Body of pancreas (tissue), 4 donors: ENCODE measurements at places on chromosomes 6 and 20. TPM values are rescaled to one million over a fixed set of nuclear protein-coding genes. Genes with fewer than 3 reads are reported as not detected.

GRCh38 chr6:137254966-137255365 lies 35.8 kb upstream of the IFNGR1 start:
- H3K27ac ChIP-seq: no peak overlapping the region
- H3K27me3 ChIP-seq: no peaks in the 10 kb centered on the region
- no peaks in the 10 kb centered on the region for H3K36me3 ChIP-seq

DNA sequence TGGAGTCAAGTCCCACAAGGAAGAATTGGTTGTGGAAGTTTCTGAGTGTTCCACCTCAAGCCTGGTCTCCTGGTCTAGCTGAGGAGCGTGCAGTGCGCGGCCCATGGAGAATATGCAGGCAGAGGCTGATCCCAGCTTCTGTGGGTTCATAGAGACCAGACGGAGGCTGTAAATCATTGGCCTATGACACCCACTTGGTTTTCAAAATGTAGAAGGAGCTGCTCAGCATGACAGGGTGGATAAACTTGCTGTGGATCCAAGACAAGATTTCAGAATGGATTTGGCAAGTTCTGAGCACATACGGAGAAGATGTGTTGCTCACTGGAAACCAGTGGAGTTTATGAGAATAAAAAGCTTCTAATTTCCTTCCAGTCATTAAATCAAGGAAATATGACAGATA lies 744 bp downstream of the KIF25 start:
- no peaks in the 10 kb centered on the region for H3K4me1 ChIP-seq
- no peaks in the 10 kb centered on the region for H3K36me3 ChIP-seq
- H3K27ac ChIP-seq: no peak overlapping the region
- DNase-seq: no peak
- no peaks in the 10 kb centered on the region for H3K27me3 ChIP-seq

The GINS1 gene
- 0.78 TPM for total RNA-seq

The SPDEF gene
- not detected for total RNA-seq

DNA sequence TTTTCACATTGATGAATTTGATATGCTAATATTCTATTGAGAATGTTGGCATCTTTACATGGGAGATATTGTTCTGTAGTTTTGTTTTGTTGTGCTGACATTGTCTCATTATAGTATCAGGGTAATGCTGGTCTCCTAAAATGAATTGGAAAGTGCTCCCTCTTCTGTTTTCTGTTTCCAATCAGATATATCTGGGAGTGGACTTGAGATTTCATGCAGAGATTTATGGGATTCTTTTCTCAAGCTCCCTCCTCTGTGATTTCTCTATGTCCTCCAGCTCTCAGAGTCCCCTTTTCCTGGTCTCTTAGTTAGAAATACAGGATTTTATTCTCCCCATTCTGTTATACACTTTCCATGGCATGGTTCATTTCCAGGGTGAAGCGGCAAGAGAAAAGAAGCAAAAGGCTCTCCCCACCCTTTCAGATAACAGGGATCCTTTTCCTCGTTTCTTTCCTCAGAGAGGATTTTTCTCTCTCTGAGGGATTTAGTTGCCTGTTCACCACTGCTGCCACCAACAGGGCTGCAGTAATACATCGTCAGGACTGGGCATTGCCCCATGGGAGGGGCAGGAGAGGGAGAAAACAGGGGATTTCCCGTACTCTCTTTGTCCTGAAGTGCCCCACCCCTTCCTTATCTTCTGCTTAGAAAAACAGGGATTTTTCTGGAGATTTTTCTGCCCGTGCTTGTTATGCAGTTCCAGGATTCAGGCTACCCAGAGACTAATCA lies 59.3 kb upstream of the STMND1 start:
- no peaks in the 10 kb centered on the region for H3K27me3 ChIP-seq
- no peak overlapping the region for H3K27ac ChIP-seq
- H3K36me3 ChIP-seq: no peaks in the 10 kb centered on the region
- peak; percentile 70 for DNase-seq
- H3K4me3 ChIP-seq: no peak overlapping the region

The TCEA2 gene
- total RNA-seq: 16.6 TPM

The HDDC2 gene
- 42.5 TPM for total RNA-seq

GRCh38 chr6:44012078-44012493 lies 115.2 kb downstream of the MRPL14 start:
- peaks cover 8% of the 10 kb centered on the region for H3K4me1 ChIP-seq
- H3K27ac ChIP-seq: no peak overlapping the region
- DNase-seq: no peak
- no peak overlapping the region for H3K4me3 ChIP-seq

The E2F1 gene
- total RNA-seq: 0.66 TPM

The OR2B6 gene
- not detected for total RNA-seq

- H3K4me1 ChIP-seq: no peaks in the 10 kb centered on the region
- H3K27me3 ChIP-seq: no peaks in the 10 kb centered on the region
- H3K27ac ChIP-seq: no peak overlapping the region
- H3K4me3 ChIP-seq: no peak overlapping the region
Measured at GRCh38 chr6:170108890-170109587, 181.8 kb downstream of the DLL1 start.

GRCh38 chr6:22631091-22631490 lies 61.7 kb downstream of the HDGFL1 start:
- H3K4me3 ChIP-seq: no peak overlapping the region
- H3K27ac ChIP-seq: no peak overlapping the region
- no peak for DNase-seq
- no peaks in the 10 kb centered on the region for H3K4me1 ChIP-seq
- H3K36me3 ChIP-seq: no peaks in the 10 kb centered on the region

DNA sequence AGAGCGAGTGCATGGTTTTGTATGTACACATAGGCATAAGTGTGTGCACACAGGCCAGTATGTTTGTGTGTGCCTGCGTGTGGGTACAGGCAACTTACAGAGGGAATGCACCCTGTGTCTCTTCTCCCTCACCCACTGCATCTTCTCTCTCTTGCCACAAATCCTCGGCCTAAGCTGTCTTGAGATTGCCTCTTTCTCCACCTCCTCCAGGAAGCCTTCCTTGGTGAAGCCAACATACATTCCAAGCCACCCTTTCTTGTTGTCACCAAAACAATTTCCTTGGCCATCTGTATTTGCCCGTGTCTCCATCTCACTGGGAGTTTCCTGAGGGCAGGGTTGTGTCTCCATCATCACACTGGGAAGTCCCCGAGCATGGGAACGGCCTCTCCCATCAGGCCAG lies 29.8 kb upstream of the MLN start:
- no peaks in the 10 kb centered on the region for H3K36me3 ChIP-seq
- no peaks in the 10 kb centered on the region for H3K4me1 ChIP-seq
- no peaks in the 10 kb centered on the region for H3K27me3 ChIP-seq
- H3K27ac ChIP-seq: no peak overlapping the region
- DNase-seq: no peak

The ZNF165 gene
- 2.9 TPM for total RNA-seq

DNA sequence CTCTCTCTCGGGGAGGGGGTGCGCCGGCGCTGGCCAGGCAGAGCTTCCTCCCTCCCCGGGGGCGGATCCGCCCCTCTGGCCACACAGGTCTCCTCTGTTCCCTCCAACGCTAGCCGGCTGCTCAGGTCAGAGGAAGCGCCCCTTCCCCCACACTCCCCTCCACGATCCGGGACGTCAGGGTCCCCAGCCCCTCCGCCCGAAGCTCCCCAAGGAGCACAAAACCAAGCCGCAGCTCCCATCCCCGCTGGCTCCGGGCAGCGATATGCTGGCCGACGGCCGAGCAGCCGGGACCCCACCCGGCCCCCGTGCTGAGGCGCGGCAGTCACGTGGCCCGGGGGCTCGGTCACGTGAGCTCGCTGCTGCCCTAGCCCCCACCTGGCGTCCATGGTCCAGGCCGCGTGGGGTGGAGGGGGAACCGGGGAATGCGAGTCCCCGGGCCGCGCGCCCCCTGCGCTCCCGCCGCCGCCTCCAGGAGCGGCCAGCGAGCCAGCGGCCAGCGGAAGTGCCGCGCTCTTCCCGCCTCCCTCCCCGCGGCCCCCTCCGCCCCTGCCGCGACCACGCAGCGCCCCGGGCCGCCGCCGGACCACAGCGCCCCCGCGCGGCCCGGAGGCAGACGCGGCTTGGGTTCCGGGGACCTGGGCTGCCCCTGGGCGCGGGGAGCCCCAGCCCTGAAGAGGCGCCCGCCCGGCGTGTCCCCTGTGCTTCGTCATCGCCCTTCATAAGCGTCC lies at the start of gene SLC35B2:
SLC35B2 (minus strand) TSS at position 504 of the 728 bp plus-strand sequence; CDS start at position 386, 118 bp downstream.
- no peaks in the 10 kb centered on the region for H3K27me3 ChIP-seq
- H3K4me3 ChIP-seq: peak within 1 kb of the TSS; percentile 94
- peak; percentile 69 for DNase-seq
- H3K36me3 ChIP-seq: peaks cover 19% of the 10 kb centered on the region
- H3K4me1 ChIP-seq: peaks cover 57% of the 10 kb centered on the region

DNA sequence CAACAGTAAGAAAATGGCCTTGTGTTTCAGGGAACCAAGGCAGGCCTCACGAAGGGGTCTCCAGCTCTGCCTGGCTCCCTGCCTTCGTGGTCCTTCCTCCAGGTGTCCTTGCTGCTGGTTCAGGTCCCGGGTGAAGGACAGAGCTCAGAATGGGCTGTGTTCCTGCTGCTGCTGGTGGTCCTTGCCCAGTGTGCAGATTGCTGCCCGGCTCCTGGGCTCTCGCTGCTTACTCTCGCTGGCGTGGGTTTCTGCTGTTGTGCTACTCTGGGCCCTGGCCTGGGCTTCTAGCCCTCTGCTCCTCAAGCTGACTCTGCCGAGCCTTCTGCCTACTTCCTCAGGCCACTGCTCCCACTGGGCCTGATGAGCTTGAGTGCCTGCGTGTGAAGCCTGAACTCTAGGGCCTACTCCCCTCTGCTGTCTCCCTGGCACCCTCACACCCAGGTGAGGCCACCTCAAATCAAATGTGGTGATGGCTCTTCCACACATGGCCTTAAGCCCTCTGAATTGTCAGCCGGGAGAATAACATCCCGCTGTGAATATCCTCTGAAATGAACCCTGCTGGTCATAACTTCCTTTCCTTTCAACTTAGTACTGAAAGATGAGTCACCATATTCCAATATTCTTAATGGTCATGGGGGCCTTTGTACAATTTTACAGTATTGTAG lies 171.6 kb downstream of the FOXC1 start:
- H3K27me3 ChIP-seq: no peaks in the 10 kb centered on the region
- no peak overlapping the region for H3K4me3 ChIP-seq
- H3K4me1 ChIP-seq: peaks cover 18% of the 10 kb centered on the region
- H3K27ac ChIP-seq: no peak overlapping the region

DNA sequence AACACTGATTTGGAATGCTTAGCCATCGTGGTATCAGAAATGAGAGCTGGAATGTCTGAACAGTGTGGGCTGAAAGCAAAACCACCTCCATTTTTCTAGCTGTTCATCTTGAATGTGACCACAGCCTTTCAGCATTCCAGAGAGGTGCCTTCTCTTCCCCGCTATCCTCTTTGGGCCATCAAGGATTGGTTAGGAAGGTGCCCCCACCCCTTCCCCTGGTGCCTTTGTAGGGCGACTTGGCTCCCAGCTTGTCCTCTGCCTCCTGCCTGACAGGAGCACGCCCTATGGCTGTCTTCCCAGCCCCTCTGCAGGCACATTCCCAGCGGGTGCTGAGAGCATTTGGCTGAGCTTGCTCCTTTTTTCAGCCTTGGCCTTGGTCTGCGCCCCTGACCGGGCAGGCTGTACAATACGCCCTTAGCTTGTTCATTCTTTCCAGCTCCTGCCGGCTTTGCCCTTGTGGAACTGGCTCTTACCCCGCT lies 97.5 kb downstream of the ARMC2 start:
- H3K27ac ChIP-seq: peak overlapping the region; percentile 76
- H3K4me3 ChIP-seq: no peak overlapping the region
- no peaks in the 10 kb centered on the region for H3K36me3 ChIP-seq
- peaks cover 46% of the 10 kb centered on the region for H3K4me1 ChIP-seq
- peak; percentile 64 for DNase-seq

- H3K27me3 ChIP-seq: no peaks in the 10 kb centered on the region
- no peak overlapping the region for H3K27ac ChIP-seq
- no peaks in the 10 kb centered on the region for H3K36me3 ChIP-seq
- no peak overlapping the region for H3K4me3 ChIP-seq
Measured at GRCh38 chr6:41503827-41504465, 42.2 kb upstream of the FOXP4 start.

- peak overlapping the region; percentile 63 for H3K27ac ChIP-seq
- no peak for DNase-seq
- H3K27me3 ChIP-seq: no peaks in the 10 kb centered on the region
- H3K4me1 ChIP-seq: peaks cover 75% of the 10 kb centered on the region
Measured at GRCh38 chr20:25361287-25361683, 29.4 kb downstream of the ABHD12 start.

The MRPL14 gene
- 14.8 TPM for total RNA-seq

DNA sequence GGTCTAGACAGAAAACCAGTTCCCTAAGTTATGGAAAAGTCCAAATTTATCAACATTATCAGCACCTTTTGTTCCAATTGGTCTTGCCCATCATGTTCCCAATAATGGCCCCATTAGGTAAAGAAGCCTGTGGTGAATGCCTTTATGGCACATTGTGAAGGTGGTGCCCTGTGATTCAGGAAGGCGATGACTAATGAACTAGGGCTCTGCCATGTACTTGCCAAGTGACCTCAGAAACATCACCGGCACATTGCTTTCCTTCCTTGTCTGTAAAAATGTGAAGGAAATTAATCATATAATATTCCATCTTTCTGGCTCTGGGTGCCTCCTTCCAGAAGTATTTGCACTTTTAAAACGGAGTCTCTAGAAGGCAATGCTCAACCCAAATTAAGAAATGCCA lies 132.3 kb downstream of the UNC5CL start:
- H3K27ac ChIP-seq: peak overlapping the region; percentile 44
- DNase-seq: no peak
- H3K4me3 ChIP-seq: no peak overlapping the region
- no peaks in the 10 kb centered on the region for H3K27me3 ChIP-seq
- no peaks in the 10 kb centered on the region for H3K36me3 ChIP-seq

DNA sequence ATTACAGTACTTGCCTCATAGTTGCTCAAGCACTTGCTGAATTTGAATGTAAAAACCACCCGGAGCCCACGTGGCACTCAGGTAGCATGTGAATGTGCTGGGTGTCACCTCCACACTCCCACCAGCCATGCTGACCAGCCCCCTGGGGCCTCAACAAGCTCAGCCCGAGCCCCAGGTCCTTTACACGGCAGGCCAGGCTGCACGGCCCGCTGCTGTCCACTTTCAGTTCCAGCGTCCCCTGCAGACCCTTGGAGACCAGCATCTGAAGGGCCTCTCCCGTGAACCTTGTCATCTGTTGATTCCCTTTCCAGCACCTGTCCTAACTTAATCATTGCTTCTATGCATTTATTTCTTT lies 33.3 kb upstream of the ZBP1 start:
- H3K36me3 ChIP-seq: peaks cover 5% of the 10 kb centered on the region
- H3K27ac ChIP-seq: no peak overlapping the region
- no peak overlapping the region for H3K4me3 ChIP-seq
- no peak for DNase-seq
- no peaks in the 10 kb centered on the region for H3K27me3 ChIP-seq

DNA sequence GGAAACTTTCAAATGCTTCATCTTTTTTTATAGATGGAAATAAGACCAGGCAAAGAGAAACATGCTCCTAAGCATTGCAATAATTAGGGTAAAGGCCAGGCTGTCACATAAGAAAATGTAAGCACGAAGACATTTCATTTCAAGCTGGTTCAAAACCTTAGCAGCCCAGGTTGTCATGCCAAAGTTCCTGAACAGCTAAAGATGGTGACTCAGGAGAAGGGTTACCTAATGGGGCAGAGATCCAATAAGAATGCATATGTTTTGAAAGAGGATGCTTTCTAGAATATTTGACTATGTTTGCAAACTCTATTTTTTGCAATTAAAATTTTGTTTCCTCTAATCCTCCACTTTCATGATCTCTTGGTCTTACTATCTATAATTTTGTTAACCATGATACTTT lies 65.6 kb upstream of the PHACTR2 start:
- H3K4me1 ChIP-seq: no peaks in the 10 kb centered on the region
- no peaks in the 10 kb centered on the region for H3K27me3 ChIP-seq
- no peak for DNase-seq
